ENCODE measurements at places on chromosomes 12 and 14. TPM values are rescaled to one million over a fixed set of nuclear protein-coding genes. Genes with fewer than 3 reads are reported as not detected.

The GDF3 gene
- not detected for total RNA-seq

The MGP gene
- 3.5 TPM for total RNA-seq

The KRT7 gene
- 8.7 TPM for total RNA-seq

The GPRC5A gene
- 3.1 TPM for total RNA-seq

The P2RX7 gene
- total RNA-seq: 3.8 TPM

The PRB2 gene
- not detected for total RNA-seq

The OAS1 gene
- 0.87 TPM for total RNA-seq

The EML5 gene
- total RNA-seq: 0.44 TPM

The CLEC1B gene
- not detected for total RNA-seq

The PLEKHD1 gene
- total RNA-seq: under 0.01 TPM

The NFATC4 gene
- 108 TPM for total RNA-seq

The SLC17A8 gene
- total RNA-seq: not detected

The ARMH4 gene
- 5.5 TPM for total RNA-seq

The IL22 gene
- total RNA-seq: not detected

The ISM2 gene
- not detected for total RNA-seq

The SLC2A3 gene
- 65.5 TPM for total RNA-seq

The GPRC5D gene
- total RNA-seq: not detected

The CMA1 gene
- total RNA-seq: not detected

The ACOT6 gene
- not detected for total RNA-seq

The FAIM2 gene
- total RNA-seq: 2.6 TPM

The SERPINA9 gene
- total RNA-seq: not detected

The POTEG gene
- not detected for total RNA-seq

The MDM1 gene
- total RNA-seq: 7.4 TPM

The MRPL52 gene
- 64.3 TPM for total RNA-seq

The ERO1A gene
- total RNA-seq: 106 TPM

The ASCL1 gene
- not detected for total RNA-seq

The FOXA1 gene
- 0.15 TPM for total RNA-seq

The OR6C65 gene
- not detected for total RNA-seq

The CCDC175 gene
- total RNA-seq: not detected

The PRPH gene
- total RNA-seq: 2.6 TPM

The IQSEC3 gene
- total RNA-seq: under 0.01 TPM

The OTOGL gene
- under 0.01 TPM for total RNA-seq

The DBX2 gene
- total RNA-seq: not detected

The FAM181A gene
- total RNA-seq: not detected

The MYO1H gene
- not detected for total RNA-seq

The TAS2R30 gene
- total RNA-seq: 3.6 TPM

The SLC22A17 gene
- total RNA-seq: 28.0 TPM

The NKX2-1 gene
- not detected for total RNA-seq

The ESRRB gene
- under 0.01 TPM for total RNA-seq

The MTERF2 gene
- total RNA-seq: 10.9 TPM

The BIN2 gene
- total RNA-seq: not detected

The DIO2 gene
- total RNA-seq: 16.1 TPM

The PPP1R3E gene
- 5.3 TPM for total RNA-seq
